ENCODE measurements at places on chromosomes 13 and 19.

DNA sequence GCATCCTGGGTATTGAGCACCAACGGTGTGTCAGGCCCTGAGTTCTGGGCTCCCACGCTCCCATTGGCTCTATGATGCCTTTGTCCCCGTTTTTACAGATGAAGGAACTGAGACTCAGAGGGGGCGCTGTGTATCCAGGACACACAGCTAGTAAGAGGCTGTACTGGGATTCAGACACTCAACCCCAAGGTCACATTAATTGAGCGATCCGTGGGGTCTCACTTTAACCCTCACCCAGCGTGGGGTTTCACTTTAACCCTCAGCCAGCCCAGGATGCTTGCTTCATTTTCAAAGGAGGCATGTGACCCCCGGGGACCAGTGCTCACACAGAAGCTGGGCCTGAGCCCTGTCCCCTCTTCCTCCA is 42.6 kb downstream of the CYP4F22 start:
- DNase-seq: no peak

DNA sequence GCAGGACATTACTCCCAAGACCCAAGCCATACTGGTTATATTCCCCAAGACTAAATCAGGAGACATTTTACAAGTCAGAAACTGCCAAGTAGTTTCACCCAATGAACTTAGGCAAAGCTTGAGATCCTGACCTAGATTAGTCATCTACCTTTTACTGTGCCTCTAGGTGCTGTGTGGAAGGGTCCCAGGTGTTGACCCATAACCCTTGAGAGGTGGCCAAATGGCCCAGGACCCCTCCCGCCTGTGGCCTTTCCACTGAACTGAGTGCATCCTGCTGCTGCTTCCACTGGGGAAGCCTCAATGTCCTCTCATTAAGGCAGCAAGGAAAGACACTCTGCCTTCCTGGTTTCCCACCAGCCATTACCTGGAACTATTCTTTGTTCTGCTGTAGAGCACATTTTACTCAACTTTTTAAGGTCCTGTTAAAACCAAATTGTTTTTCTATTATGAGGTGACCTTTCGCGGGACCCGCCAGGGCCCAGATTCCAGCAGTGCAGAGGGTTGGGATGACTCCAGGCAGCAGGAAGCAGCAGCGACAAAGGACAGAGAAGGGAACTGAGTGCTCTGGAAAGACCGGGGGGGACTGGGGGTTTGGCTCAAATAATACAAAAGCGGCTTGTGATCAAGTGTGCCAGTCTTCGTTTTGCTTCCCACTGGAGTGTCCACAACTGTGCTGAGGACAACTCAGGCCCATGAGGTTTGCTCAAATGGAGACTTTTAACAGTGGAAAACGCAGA is 27.1 kb downstream of the ANKRD10 start:
- no peak for DNase-seq

DNA sequence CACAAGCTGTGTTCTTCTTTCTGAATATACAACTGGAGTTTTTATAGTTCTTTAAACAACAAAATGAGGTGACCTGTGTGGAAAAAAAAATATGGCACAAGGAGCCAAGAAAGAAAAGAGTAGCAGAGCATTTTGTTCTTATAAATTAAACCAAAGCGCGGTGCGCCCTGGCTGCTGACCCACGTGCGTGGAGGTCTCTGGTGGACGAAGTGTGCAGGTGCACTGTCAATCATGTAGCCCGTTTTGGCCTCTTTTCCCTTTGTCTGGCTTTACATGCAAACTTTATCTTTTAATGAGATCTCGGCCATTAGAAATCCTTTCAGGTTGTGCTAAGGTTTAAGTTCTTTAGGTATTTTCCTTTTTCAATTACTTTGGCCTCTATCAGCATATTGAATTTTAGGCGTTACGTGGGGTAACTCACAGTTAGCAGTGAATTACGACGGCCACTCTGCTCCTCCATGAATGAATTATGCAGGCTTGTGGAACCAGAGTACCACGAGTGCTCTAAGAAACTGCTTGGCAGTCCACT is 443.9 kb upstream of the SLC10A2 start:
- DNase-seq: no peak

GRCh38 chr13:31150315-31150985 is 11.3 kb downstream of the HSPH1 start:
- DNase-seq: no peak

- DNase-seq: no peak
These were observed 1466.1 kb downstream of the UQCRFS1 start for GRCh38 chr19:27746691-27747380.

DNA sequence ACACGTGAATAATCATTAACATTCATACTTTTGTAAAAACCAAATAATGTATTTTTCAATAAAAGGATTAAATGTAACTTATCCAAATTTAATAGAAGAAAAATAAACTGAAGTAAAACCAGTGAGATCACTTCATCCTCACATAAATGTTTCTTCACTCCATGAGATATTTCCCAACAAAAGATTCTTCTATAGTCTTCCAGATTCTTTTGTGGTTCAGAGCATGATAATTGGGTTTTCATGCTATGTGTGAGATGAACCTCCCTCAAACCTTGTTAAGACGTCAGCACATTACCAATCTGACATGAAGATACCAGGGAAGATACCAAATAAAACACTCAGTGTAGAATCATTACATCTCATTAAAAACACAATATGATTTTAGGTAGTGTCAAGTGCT is 62.9 kb upstream of the OXGR1 start:
- DNase-seq: no peak

DNA sequence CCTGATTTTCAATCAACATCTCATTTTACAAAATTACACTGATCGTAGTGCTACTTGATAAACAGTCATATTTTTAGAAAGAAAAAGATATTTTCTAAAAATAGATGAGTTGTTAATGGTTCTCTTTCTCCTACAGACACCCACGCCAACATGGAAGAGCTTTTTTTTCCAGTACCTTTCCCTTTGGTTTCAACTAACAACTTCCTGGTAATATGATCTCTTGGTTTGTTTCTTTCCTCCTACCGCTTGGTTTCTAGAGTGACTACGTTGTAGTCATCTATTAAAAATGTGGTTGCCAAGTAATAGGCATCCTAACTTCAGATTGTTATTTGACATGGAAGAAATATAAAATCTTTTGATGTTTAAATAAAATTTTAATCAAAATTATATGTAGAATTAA is 189.0 kb downstream of the LACC1 start:
- DNase-seq: no peak

Data from stimulated activated CD4-positive, alpha-beta T cell treated with anti-CD3 and anti-CD28 coated beads, Interleukin-2, amount 100 ng/mL, for 48 hours (primary cell).